ENCODE measurements at places on chromosomes 2 and 18.

- peak; percentile 33 for DNase-seq
Observed at GRCh38 chr2:207930747-207931146, 94.6 kb downstream of the PLEKHM3 start.

DNA sequence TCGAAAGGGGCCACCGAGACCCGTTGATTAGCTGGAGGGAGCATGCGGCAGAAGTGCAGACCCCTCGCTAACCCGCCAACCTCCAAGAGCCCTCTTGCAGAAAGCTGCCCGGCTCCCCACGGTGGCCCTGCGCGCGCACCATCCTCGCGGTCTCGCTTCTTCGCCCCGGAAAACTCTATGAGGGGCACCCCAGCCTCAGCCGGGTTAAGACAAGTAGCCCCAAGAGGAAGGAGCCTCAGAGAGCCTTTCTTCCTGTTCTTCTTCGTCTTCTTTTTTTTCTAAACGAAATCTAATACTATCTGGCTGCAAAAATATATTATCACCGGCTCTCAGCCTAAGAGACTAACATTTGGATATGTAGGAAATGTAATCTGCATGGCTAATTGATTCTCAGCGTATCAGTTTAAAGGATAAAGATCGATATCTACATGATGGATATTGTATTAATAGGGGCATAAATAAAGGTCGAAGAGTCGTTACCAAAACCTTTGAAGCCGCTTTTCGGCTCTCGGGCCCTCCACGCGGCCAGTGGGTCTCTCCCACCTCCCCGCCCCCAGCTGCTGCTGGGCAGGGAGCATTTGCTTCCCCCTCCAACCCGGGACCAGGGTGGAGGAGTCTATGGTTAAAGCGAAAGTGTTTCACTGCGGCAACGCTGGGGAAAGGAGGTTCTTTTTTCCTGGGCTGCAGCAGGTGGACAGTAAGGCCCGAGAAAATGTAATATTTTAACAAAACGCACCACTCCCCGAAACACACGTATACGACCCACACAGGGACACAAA lies 6.1 kb upstream of the PAX3 start:
- DNase-seq = no peak

DNA sequence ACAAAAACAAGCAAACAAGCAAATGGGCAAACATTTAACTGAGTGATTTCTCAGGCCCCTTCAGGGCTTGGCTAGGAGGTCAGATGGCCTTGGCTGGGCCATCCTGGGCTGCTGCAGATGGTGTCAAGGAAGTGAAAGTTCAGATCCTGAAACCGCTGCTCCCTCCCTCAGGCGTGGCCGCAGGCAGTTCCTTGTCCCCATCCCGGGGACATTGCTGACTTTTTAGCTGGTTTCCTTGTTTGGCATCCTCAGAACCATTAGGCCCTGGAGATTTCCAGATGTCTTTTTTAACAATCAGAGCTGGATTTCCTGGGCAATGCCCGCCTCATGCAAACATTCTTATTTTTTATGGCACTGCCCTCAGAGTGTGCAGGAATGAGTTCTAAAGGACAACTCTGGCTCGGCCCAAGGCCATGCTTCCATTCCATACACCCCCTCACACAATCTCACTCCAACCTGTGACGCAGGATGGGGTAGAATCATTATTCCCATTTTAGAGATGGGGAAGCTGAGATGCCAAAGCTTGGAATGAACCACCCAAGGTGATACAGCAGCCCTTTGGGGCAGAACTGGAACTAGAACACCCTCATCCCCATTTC lies 86.1 kb upstream of the ZCCHC2 start:
- DNase-seq = peak; percentile 62

- DNase-seq = no peak
Observed at GRCh38 chr2:104889291-104889959, 35.5 kb downstream of the POU3F3 start.

GRCh38 chr2:191184457-191184856 lies 33.7 kb upstream of the STAT4 start:
- no peak for DNase-seq

DNA sequence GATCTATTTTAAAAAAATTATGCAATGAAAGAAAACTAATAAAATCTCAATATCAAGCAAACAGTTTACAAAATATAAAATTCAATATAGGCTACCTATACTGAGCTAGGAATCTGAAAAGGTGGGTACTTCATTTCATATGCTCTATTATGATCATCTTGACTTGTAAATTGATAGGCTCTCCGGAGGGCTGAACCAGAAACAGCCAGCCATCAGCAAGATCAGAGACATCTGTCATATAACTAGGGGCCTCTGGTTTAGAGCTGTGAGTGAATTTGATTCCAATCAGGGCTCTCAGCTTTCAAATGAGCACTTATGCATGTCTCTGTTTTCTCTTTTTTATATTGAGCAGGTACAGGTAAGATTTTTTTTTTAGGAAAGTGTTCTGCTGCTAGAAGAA lies 114.2 kb downstream of the SPHKAP start:
- DNase-seq = no peak

- no peak for DNase-seq
Observed at GRCh38 chr2:67930156-67930555, 132.6 kb downstream of the C1D start.

DNA sequence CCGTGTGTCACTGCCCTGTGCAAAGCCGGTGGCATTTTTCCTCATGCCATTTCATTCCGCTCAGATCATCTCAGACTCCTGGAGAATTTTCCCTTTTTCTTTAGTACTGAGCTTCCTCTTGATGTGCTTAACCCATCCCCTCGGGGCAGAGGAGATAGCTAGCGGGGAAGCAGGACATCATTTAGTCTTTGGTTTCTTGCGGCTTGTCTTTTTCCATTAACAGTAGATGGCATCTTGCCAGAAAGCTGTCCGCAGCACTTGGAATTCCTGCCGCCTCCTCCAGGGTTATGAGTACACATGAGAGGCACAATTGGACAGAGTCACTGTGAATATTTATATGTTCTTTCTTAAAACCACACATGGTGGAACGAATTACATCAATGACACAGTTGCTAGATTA lies 226.6 kb downstream of the ALPK2 start:
- DNase-seq = no peak

- no peak for DNase-seq
Observed at GRCh38 chr2:119721462-119721861, 38.3 kb upstream of the PTPN4 start.

GRCh38 chr18:46343931-46344372 lies 239.8 kb downstream of the HAUS1 start:
- DNase-seq = no peak

- DNase-seq = no peak
Observed at GRCh38 chr2:201135386-201135785, 19.4 kb downstream of the CFLAR start.

DNA sequence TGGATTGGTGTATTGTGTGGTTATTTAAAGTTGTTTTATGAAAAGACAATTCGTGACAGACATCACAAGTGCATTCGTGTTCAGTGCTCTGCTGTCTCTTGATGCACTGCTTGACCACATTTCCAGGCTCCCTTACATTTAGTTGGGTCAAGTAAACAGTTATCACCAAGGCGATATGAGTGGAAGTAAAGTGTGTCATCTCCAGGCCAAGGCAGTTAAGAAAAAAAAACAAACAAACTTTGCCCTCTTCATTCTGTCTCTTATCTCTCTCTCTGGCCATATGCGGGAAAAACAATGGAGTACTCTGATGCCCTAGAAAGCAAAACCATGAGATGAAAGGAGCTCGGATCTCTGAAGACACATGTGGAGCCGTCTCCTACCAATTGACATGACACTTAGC lies 131.1 kb downstream of the DSEL start:
- no peak for DNase-seq

All from adrenal gland (tissue), 19 donors.